ENCODE measurements at places on chromosomes 13 and 19.

GRCh38 chr19:38870612-38871011 is 7.5 kb downstream of the RINL start:
- DNase-seq: no peak

GRCh38 chr13:93959796-93960533 is 519.5 kb downstream of the DCT start:
- no peak for DNase-seq

DNA sequence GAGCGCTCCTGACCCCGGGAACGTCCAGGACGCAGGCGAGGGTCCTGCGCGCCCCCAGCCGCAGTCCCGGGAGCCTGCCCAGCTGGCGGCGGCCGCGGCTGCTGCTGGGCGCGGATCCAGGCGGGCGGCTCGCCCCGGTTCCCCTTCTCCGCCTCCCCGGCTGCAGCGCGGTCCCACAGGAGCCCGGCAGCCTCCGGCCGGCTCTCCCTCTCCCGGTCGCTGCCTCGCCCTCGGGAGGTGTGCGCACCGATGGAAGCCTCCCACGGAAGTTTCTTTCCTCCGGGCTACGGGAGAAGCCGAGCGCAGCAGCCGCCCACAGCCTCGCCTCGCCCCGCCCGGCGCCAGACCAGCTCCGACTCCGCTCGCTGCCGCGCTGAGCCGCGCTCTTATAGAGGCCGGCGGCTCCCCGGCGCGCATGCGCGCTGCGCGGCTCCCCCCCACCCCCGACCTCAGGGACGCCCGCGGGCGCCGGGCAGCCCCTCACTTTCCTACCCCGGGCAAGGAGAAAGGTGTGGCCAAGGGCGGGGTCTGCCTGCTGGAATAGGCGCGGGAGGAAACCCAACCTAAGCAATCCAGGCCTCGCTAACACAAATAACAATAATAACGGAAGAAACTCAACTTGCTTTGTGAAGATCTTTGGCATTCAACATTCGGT is at the start of gene SHISA2:
SHISA2 (minus strand) TSS at position 360 of the 655 bp plus-strand sequence. CDS start 1,041 bp downstream, outside the sequence.
- DNase-seq: peak; percentile 16

GRCh38 chr19:4369888-4370260 is 26.5 kb downstream of the MPND start:
- DNase-seq: peak; percentile 52

DNA sequence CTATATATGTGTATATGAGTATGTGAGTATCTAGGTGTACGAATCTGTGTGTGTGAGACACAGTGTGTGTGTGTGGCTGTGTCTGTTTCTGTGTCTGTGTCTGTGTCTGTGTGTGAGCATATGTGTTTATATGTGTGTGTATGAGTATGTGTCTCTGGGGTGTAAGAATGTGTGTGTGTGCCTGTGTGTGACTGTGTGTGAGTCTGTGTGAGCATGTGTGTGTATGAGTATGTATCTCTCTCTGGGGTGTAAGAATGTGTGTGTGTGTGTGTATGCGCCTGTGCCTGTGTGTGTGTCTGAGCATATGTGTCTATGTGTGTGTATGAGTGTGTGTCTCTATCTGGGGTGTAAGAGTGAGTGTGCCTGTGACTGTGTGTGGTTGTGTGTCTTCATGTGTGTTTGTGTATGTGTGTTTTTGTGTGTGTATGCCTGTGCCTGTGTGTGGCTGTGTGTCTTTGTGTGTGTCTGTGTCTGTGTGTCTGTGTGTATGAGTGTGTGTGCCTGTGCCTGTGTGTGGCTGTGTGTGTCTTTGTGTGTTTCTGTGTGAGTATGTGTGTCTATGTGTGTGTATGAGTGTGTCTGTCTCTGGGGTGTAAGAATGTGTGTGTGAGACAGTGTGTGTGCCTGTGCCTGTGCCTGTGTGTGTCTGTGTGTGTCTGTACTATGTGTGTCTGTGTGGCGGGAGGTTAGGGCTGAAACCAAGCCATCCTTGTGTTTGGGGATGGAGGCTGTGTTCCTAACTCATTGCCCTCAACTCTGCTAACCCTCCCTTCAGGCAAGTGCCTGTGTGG is 11.2 kb downstream of the AXL start:
- DNase-seq: no peak

DNA sequence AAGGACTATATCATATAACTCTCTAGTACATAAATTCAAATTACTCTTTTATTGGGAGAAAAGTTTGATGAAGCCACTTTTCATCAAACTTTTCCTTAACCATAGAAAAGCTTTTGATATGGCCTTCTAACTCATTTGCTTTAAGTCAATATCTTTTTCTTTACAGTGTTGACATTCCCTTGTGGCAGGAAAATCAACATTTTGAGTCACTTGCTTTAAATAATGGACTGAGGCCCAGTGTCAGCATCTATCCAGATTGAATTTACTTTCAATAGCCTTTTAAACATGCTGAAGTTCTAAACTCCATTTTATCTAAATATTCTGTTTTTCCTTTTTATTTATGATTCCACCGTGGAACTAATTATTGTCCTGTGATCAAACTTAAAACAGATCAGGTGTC is 62.7 kb downstream of the PCDH9 start:
- no peak for DNase-seq

- DNase-seq: no peak
Measured at GRCh38 chr13:91719033-91719432, 320.6 kb downstream of the GPC5 start.

DNA sequence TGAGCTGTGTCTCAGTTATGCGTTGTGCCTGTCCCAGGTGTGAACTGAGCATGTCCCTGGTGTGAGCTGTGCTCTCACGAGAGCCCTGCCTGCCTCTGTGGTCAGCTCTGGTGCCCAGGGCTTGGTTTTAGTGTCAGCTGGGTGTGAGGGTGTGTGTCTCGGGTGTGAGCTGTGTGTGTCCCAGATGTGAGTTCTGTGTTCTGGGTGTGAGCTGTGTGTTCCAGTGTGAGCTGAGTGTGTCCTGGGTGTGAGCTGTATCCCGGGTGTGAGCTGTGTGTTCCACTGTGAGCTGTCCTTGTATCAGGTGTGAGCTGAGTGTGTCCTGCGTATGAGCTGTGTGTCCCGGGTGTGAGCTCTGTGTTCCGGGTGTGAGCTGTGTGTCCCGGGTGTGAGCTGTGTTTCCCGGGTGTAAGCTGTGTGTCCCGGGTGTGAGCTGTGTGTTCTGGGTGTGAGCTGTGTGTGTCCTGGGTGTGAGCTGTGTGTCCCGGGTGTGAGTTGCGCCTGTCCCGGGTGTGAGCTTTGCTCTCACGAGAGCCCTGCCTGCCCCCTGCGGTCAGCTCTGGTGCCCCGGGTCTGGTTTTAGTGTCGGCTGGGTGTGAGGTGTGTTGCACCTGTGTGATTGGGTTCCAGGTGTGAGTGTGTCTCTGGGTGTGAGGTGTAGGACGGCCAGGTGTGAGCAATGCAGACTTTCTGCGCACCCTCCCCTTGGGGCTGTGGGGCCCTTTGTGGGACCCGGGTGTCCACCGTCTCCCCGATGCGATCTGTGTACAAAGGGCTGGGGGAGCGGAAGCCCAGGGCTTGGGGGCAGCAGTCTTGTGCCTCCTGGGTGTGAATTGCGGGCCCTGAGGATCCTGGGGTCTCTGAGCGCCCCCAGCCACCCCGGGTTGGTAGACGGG is 7.1 kb upstream of the PEAK3 start:
- no peak for DNase-seq

GRCh38 chr19:38073841-38074685 is 150.0 kb downstream of the DPF1 start:
- peak; percentile 95 for DNase-seq

DNA sequence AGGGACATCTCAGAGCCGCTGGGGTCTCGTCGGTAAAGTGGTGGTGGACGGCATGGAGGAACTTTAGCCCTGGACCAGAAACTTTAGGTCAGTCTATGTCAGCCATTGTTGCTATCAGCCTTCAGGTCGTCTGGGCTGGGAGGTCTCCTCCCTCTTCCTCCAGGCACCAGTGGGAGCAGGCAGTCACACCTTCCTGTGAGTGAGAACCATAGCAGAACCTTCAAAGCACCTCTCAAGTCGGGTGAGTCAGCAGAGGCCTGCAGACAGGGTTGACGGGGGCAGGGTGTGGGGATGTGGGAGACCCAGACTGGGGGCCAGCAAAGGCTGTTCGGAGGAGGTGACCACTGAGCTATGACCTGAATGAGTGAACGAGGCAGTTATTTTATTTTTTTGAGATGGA is 15.4 kb upstream of the SBNO2 start:
- DNase-seq: no peak

DNA sequence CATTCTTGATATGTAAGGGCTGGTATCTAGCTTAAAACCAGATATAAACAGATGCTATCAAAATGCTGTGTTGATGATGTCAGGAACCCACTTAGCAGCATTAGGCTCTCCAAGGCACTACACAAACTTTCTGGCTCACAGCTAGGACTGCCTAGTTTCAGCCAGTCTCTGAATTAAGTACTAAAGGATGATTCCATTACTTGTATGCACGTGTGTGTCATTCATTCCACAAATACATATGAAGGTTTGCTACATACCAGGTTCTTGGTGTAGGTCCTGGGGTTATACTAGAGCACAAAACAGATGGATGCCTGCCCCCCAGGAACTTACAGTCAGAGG is 151.5 kb downstream of the RGCC start:
- DNase-seq: no peak

DNA sequence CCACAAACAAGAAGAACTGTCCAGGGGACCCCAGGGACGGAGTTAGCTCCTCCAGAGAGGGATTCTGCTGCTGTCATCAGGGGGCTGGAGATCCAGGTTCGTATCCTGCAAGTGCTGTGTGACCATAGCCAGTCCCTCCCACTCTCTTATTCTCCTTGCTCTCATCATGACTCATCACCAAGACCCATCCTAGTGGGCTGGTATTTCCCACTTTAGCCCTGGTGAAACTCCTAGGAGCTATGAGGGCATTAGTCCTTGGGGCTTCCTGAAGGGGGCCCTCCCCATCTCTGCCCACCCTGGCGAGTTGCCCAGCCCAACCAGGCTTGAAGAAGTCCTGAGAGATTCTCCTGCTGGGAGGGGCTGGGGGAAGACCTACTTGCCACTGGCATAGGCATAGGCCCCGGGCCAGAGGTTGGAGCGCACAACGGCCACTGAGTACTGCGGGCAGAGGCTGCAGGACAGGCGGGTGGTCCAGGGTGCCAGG is 7.5 kb upstream of the DMWD start:
- no peak for DNase-seq

- DNase-seq: no peak
Measured at GRCh38 chr13:20583803-20584293, 16.9 kb downstream of the IFT88 start.

DNA sequence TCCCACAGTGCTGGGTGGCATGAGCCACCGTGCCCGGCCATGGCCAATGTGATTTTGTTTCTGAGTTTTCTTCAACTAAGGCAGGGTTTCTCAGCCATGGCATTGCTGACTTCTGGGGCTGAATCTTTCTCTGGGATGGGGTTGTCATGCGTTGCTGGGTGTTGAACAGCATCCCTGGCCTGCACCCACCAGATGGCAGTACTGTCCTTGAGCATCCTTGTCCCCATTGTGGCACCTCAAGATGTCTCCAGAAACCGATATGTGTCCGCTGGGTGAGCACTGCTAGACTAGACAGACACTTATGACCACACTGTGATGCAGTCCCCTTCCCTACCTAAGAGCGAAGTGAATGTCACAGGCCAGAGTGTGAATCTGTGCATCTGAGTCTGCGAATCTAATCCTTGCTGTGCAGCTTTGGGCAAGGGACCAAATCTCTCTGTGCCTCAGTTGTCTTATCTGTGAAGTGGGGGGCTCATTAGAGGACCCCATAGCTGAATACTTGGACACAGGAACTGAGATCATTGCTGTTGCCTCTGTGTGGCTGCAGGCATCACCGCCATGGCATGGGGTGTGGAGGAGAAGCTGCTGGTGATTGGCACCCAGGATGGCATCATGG is 50.3 kb upstream of the SIN3B start:
- DNase-seq: peak; percentile 3

DNA sequence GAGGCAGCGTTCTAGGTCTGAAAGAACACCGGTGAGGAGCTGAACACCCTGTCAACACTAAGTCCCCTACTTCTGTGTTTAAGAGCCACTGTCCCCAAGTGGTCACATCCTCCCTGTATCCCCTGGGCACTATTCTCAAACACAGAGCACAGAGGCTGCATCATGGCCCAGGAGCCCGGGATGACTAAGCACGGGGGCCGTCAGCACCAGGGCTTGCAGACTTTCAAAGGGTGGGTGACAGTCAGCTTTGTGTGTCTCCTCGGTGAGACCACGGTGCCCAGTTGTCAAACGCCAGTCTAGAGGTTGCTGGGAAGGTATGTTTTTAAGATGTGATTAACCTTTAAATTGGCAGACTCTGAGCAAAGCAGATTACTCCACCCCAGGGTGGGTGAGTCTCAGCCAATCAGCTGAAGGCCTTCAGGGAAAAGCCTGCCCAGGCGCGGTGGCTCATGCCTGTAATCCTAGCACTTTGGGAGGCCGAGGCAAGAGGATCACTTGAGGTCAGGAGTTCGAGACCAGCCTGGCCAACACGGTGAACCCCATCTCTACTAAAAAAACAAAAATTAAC is 8.0 kb downstream of the MAP2K2 start:
- no peak for DNase-seq

- DNase-seq: no peak
Measured at GRCh38 chr19:29268103-29268502, 55.2 kb upstream of the UQCRFS1 start.

DNA sequence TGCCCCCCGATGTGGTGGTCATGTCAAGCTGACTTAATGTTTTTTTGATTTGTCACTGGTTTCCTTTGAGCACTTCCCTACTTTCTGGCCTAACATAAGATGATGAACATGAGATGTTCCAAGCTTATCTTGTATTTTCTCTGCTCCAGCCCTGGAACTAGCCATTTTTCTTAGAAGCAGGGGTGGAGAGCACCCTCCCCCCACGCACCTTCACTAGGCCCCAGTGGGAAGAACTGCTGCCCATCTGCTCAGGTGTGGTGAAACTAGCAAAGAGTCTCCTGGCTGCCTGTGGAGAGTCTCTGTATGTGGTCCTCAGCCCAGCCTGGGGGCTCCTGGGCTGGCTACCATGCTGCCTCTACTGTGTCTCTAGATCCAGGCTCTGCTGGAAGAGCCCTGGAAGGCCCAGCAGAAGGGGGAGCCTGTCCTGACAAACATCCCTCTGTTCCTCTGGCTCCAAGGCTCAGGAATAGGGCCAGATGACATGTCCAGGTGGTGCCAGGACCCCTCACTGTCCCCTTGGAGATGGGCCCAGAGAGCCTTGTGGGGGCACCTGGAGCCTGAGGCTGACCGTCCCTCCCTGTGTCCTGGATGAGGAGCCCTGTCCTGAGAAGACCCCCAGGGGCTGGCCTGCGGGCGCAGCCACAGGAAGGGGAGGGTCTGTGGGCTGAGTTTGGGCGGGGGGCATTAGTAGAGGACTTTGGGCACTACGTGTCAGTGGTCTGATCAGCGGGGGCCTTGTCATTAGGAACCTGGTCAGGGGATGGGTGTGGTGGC is 4.8 kb upstream of the ZNF14 start:
- no peak for DNase-seq

- no peak for DNase-seq
Measured at GRCh38 chr19:41401483-41401882, 3.9 kb downstream of the BCKDHA start.

GRCh38 chr19:48330012-48330681 is 4.8 kb downstream of the EMP3 start:
- DNase-seq: peak; percentile 89

DNA sequence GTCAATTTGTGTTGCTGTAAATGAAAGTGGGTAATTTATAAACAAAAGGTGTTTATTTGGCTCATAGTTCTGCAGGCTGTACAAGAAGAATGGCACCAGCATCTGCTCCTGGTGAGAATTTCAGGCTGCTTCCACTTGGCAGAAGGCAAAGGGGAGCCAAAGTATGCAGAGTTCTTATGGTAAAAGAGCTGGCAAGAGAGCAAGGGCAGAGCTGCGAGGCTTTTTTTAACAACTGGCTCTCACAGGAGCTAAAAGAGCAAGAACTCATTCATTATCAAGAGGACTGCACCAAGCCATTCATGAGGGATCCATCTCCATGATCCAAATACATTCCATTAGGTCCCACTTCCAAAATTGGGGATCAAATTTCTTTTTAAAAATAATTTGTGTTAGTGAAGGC is 1712.7 kb downstream of the SLITRK5 start:
- DNase-seq: no peak
